Hepatocyte (in vitro differentiated cells): ENCODE measurements at places on chromosomes 16 and 17. TPM values are rescaled to one million over a fixed set of nuclear protein-coding genes. Genes with fewer than 3 reads are reported as not detected.

DNA sequence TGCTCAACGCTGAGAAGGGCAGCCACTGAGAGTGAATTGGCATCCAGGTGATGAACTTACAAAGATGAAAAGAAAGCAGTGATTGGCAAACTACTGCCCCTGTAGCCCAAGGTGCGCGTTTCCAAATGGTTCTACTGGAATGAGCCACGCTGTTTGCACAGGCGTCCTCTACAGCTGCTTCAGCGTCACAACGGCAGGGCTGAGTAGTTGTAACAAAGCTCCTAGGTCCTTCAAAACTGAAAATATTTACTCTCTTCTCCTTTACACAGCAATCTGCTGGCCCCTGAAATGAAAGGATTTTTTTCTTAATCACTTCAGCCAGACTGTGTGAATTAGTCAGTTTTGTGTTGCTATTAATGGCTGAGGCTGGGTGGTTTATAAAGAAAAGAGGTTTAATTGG, 107.2 kb upstream of the FOXF1 start:
- DNase-seq, result no peak
- H3K36me3 ChIP-seq, result no peaks in the 10 kb centered on the region
- H3K4me1 ChIP-seq, result no peaks in the 10 kb centered on the region
- no peak overlapping the region for H3K4me3 ChIP-seq
- H3K27me3 ChIP-seq, result no peaks in the 10 kb centered on the region

DNA sequence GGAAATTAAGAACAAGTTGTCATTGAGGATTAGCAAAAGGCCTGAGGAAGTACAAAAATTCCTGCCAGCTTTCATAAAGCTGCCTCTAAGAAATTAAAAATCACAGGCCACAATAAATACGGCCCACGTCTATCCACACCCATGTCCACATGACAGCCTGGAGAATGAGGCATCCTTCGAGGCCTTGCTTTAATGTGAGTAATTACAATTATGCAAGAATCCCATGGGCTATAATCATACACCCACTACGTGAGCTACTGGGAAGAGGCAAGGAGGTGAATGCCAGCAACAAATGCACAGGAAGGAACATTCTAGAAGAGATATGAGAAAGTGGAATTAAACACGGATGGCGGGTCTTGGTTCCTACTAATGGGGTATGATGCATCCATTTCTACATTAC, 65.4 kb upstream of the ZFHX3 start:
- no peak overlapping the region for H3K4me3 ChIP-seq
- H3K36me3 ChIP-seq, result no peaks in the 10 kb centered on the region
- DNase-seq, result no peak

DNA sequence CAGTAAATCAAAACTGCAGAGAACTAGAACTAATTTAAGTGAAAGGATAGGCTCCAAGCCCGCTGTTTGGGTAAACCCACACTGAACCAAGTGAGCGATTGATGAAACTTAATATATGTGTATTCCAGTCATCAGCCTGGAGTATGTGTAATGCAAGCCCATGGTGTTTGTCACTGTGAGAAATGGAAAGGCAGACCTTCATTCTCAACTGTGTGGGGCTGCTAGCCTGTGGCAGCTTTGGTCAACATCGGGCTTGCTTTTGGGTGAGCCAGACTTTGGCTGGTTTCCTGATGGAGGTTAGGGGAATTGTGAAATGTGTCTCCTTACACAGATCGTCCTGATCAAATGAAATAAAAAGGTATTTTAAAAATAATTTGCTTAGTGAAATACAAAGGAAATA, 279.9 kb downstream of the IRX3 start:
- no peak overlapping the region for H3K27ac ChIP-seq
- no peaks in the 10 kb centered on the region for H3K27me3 ChIP-seq
- DNase-seq, result no peak
- H3K4me1 ChIP-seq, result no peaks in the 10 kb centered on the region

- no peak overlapping the region for H3K4me3 ChIP-seq
- peak overlapping the region; percentile 75 for H3K27ac ChIP-seq
- no peaks in the 10 kb centered on the region for H3K36me3 ChIP-seq
- no peaks in the 10 kb centered on the region for H3K27me3 ChIP-seq
- no peak for DNase-seq
- peaks cover 25% of the 10 kb centered on the region for H3K4me1 ChIP-seq
Measured at GRCh38 chr17:65072660-65073071, 16.1 kb upstream of the GNA13 start.

DNA sequence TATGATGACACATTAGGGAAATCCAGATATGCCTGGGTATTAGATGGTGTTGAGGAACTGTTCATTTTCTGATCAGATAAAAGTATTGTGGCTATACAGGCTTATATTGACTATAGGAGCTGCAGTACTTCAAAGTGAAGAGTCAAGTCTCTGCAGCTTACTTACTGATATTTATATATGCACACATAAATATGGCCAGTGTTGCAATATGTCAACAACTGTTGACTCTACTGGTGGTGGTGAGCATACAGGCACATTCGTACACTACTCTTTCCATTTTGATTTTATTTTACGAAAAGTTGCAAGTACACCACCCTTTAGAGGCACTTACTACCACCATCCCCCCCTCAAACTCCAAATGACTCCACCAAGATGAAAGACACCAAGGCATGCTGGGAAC, 2.5 kb downstream of the CIAO2B start:
- H3K36me3 ChIP-seq, result no peaks in the 10 kb centered on the region
- H3K27ac ChIP-seq, result no peak overlapping the region
- peaks cover 22% of the 10 kb centered on the region for H3K4me1 ChIP-seq
- DNase-seq, result no peak
- no peak overlapping the region for H3K4me3 ChIP-seq

DNA sequence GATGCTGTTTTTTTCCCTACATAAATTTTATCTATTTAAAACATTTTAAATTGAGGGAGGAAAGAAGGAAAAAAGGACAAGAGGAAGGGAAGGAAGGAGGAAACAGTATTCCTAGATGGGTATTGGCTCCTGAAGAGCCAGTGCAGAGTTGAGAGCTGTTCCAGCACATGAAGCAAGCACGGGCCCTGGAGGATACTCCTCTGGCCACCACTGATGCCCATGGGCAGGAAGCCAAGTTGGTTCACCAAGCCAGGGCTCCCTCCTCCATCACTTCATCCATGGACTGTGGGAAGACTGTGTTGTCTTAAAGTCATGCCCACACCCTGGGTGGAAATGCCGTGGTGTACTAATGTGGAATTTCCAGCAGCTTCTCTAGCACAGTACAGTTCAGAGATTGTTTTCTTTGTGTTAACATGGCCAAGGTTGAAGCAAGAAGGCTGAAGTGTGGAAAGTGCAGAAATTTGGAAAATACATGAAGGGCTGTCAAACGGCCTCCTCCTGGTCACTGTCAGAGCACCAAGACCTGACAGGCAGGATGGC, 23.9 kb upstream of the NOS2 start:
- peaks cover 12% of the 10 kb centered on the region for H3K4me1 ChIP-seq
- no peak overlapping the region for H3K27ac ChIP-seq
- H3K27me3 ChIP-seq, result no peaks in the 10 kb centered on the region
- no peaks in the 10 kb centered on the region for H3K36me3 ChIP-seq
- DNase-seq, result no peak

DNA sequence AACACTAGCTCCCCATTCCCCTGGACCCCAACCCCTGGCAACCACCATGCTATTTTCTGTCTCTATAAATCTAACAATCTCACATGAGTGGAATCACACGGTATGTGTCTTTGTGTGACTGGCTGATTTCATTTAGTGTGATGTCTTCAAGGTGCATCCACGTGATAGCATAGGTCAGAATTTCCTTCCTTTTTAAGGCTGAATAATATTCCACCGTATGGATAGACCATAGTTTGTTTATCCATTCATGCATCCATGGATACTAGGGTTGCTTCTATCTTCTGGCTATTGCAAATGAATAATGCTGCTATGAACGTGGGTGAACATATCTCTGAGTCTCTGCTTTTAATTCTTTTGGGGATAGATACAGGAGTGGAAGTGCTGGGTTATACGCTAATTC, 43.9 kb downstream of the TMEM235 start:
- H3K27ac ChIP-seq, result no peak overlapping the region
- peaks cover 30% of the 10 kb centered on the region for H3K4me1 ChIP-seq
- H3K36me3 ChIP-seq, result no peaks in the 10 kb centered on the region

DNA sequence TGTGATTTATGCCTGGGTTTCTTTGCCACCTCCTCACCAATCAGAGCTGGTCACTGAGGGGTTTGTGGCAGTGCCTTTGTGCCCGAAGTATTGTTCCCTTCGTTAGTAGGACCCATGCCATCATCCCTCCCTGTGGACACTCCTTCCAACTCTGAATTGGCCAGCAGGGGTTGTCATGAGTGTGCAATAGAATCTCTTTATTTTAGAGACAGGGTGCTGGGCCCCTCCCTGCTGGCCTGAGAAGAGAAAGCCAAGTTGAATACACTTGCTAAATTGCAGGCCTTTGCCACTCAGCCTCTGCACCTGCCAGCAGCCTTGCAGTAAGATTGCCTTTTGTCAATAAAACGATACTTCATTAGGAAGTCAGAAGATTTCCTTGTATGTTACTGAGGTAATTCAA, 40.7 kb upstream of the SLC12A3 start:
- no peak for DNase-seq
- H3K27me3 ChIP-seq, result no peaks in the 10 kb centered on the region
- H3K4me3 ChIP-seq, result no peak overlapping the region
- H3K27ac ChIP-seq, result no peak overlapping the region

- H3K27ac ChIP-seq, result no peak overlapping the region
- no peak overlapping the region for H3K4me3 ChIP-seq
- H3K27me3 ChIP-seq, result no peaks in the 10 kb centered on the region
- H3K4me1 ChIP-seq, result no peaks in the 10 kb centered on the region
- H3K36me3 ChIP-seq, result no peaks in the 10 kb centered on the region
Measured at GRCh38 chr16:11180489-11180888, 75.5 kb downstream of the SOCS1 start.

GRCh38 chr16:2936436-2937011, 24.8 kb downstream of the FLYWCH1 start:
- no peaks in the 10 kb centered on the region for H3K4me1 ChIP-seq
- H3K27me3 ChIP-seq, result no peaks in the 10 kb centered on the region
- H3K4me3 ChIP-seq, result no peak overlapping the region
- no peak for DNase-seq
- H3K27ac ChIP-seq, result no peak overlapping the region
- H3K36me3 ChIP-seq, result no peaks in the 10 kb centered on the region

GRCh38 chr17:28667870-28668269, 5.9 kb downstream of the SUPT6H start:
- H3K4me1 ChIP-seq, result peaks cover 7% of the 10 kb centered on the region
- no peak for DNase-seq
- no peaks in the 10 kb centered on the region for H3K36me3 ChIP-seq
- H3K27me3 ChIP-seq, result no peaks in the 10 kb centered on the region
- no peak overlapping the region for H3K4me3 ChIP-seq
- no peak overlapping the region for H3K27ac ChIP-seq

DNA sequence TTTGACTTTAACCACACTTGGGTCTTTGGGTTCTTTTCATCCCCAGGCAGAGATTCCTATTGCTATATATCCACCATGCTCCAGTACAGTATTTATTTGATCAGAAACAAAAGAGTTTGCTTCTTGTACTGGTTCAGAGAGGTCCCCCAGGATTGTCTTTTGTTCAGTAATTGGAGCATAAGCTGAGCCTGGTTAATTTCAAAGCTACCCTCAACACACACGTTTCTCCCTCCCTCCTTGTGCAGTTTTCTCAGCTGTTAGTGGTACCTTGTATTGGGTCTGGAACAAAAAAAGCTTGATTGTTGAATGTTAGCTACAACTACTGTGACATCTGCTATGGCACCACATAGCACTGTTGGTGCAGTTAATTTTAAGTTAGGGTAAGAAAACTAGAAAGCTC, 50.0 kb downstream of the NUP93 start:
- no peak for DNase-seq
- no peaks in the 10 kb centered on the region for H3K36me3 ChIP-seq
- H3K4me3 ChIP-seq, result no peak overlapping the region
- no peak overlapping the region for H3K27ac ChIP-seq
- H3K4me1 ChIP-seq, result peaks cover 5% of the 10 kb centered on the region

DNA sequence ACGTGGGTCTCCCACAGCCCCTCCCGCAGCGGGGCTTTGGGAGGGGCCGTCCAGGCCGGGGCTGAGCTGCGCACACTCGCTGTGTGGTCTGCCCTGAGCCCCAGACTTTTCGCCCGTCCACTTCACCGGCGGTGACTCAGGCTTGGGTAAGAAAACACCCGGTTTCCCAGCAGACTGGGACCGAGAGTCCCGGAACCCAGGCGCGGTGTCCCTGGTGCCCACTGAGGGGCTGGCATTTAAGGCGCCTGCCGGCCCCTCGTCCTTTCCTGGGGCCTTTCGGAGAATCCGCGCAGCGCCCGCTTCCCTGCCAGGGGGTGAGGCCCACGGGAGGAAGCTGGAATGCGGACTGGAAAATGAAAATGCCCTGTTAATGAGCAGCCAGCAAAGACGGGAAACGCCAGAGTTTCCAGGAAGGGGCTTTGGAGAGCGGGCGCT, 100.3 kb downstream of the C16orf95 start:
- H3K27me3 ChIP-seq, result no peaks in the 10 kb centered on the region
- H3K4me3 ChIP-seq, result no peak overlapping the region
- H3K4me1 ChIP-seq, result no peaks in the 10 kb centered on the region
- no peak for DNase-seq

DNA sequence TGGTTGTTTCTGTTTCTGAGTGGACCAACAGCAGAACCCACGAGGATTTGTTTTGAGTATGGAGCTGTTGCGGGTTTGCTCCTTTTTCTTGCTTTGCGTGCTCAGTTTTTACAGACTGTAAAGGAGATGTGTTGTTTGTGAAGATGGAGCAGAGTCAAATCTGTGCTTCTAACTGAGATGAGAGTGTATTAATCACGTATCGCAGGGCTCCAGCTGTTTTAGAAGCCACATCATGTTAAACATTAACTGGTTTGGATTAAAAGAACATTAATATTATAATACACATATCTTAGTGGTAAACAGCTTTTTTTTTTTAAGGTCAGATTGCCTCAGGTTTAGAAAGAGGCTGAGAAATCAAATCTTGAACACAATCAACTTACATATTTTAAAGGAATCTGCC, 69.4 kb downstream of the YPEL2 start:
- H3K4me1 ChIP-seq, result peaks cover 24% of the 10 kb centered on the region
- no peak overlapping the region for H3K4me3 ChIP-seq
- no peak for DNase-seq
- peaks cover 5% of the 10 kb centered on the region for H3K36me3 ChIP-seq

The TVP23A gene
- total RNA-seq, result 0.67 and 1.5 TPM in 2 replicates

The BCL6B gene
- total RNA-seq, result 0.53 and 1.1 TPM in 2 replicates

The IRX5 gene
- total RNA-seq, result 3.2 and 5.3 TPM in 2 replicates

The PFAS gene
- 10.5 and 18.8 TPM in 2 replicates for total RNA-seq

The SLC52A1 gene
- total RNA-seq, result 0.13 TPM in 1 of 2 replicates, not detected in the other

The CCDC200 gene
- not detected in 2 replicates for total RNA-seq

The ACE gene
- 4.2 and 8.0 TPM in 2 replicates for total RNA-seq

The NPW gene
- 2.7 and 4.1 TPM in 2 replicates for total RNA-seq

The GPR142 gene
- not detected in 2 replicates for total RNA-seq

The VTN gene
- total RNA-seq, result 1,128 and 1,263 TPM in 2 replicates

The TP53TG3F gene
- total RNA-seq, result not detected in 2 replicates

The TMEM88 gene
- total RNA-seq, result 59.6 and 73.3 TPM in 2 replicates

The PDILT gene
- not detected in 2 replicates for total RNA-seq

The OR3A3 gene
- total RNA-seq, result not detected in 2 replicates
